ENCODE measurements at places on chromosomes 4 and X.
A peak's percentile ranks its signal among the peaks of the same experiment; 100 is the strongest.

- DNase-seq = no peak
Observed at GRCh38 chr4:189299706-189300105, 641.0 kb upstream of the FRG1 start.

DNA sequence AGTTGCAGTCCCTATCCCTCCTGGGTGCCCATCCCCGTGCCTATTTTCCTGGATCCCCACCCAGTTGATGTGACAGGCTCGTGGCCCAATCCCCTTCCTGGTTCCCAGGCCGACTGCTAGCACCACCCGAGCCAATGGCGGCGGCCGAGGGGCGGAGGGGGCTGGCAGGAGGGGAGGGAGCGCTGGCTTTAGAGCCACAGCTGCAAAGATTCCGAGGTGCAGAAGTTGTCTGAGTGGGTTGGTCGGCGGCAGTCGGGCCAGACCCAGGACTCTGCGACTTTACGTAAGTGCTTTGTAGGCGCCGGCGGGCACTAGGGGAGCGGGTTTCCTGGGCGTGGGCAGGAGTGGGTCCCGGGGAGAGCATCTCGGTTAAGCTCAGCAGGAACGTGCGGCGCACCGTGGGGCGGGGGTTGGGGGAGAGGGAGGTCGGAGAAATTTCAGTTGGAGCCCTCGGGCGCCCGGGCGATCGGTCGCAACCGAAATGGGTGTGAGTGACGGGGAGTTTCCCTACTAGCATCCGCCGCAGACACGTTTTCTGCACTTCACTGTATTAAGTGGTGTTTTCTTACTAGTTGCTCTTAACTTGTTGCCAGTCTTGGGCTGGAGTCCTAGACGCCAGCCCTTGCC, at the start of gene PLS3:
Gene PLS3, plus strand, starts transcription at position 197 of the 627 bp plus-strand sequence. CDS start 49,077 bp downstream, outside the sequence.
- peak; percentile 49 for DNase-seq

GRCh38 chr4:83358410-83358809, 23.8 kb upstream of the HPSE start:
- no peak for DNase-seq

- DNase-seq = peak; percentile 55
Observed at GRCh38 chr4:38664706-38665401, 855 bp downstream of the KLF3 start.

GRCh38 chr4:80161413-80162058, 35.8 kb upstream of the PRDM8 start:
- DNase-seq = no peak

DNA sequence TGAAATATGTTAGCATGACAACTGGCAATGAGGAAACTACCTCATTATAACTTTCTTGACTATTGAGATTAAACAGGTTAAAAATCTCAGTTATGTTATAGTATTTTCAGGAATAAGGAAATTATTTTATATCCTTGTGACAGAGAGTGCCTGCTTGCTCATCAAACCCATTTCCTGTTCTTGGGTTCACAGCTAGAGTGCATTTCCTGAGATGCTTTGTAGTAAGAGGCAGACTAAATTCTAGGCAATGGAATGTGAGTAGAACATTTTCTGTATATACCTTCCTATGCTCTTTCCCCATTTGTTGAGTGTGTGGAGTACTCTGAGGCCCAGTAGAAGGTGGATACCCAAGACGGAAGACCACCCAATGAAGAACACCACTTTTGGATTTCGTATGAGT, 96.9 kb upstream of the CASK start:
- no peak for DNase-seq

DNA sequence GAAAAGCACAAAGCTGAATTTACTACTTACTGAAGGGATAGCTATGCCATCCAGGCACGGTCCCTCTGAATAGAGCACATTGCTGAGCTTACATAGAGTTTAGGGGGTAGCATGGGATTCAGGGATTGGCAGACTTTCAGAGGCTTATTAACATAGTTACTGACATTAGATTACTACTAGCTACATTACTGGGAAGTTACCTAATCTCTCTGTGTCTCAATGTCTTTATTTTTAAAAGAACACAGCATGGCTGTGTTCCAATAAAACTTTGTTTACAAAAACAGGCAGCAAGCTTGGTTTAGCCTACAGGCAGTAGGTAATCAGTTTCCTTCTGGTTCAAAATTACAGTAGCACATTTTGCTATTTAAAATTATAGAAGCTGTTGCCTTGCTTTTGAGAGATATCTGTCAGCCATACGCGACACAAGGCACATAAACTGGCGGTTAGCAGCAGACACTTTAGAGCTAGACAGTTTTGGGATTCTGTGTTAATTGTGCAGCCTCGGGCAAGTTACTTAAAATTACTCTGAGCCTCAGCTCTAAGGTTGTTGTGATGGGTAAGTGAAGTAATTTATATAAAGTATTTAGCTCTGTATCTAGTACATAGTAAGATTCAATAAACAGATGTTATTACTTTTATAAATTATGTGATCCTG, 6.9 kb downstream of the KLHL8 start:
- DNase-seq = no peak

DNA sequence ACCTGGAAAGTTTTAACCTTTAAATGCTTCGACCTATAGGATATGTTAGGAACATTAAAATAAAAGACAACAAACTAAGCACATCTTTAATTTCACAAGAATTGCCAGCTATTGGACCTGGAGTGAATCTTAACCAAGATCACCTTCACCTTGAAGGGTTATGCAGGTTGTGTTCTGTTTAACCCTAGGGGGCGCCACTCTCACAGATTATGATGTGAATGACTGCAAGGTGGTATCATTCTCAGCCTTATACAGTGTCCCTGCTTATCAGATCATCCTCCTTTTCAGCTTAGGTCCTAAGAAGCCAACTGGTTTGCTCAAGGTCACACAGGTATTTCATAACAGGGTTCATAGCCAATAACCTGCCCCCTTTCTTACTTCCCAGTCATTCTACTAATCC, 23.5 kb downstream of the INTS6L start:
- DNase-seq = no peak

GRCh38 chrX:109774136-109774535, 41.1 kb upstream of the ACSL4 start:
- DNase-seq = no peak

DNA sequence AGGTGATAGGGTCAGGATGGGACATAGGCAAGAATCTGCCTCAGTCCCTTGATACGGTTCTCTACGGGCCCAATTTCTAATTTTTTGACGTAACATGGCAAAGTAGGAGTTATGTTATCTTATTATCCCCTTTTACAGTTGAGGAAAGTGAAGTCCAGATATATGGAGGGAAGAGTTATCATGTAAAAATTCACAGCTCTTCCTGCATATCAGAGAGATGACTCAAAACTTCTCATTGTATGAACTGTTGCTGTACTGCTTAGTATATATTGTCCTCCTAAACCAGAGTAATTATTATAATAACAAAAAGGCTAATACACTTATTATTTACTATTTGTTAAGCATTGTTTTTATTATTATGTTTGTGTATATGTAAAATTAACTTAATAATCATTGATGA, 260.5 kb upstream of the IGFBP7 start:
- DNase-seq = no peak

DNA sequence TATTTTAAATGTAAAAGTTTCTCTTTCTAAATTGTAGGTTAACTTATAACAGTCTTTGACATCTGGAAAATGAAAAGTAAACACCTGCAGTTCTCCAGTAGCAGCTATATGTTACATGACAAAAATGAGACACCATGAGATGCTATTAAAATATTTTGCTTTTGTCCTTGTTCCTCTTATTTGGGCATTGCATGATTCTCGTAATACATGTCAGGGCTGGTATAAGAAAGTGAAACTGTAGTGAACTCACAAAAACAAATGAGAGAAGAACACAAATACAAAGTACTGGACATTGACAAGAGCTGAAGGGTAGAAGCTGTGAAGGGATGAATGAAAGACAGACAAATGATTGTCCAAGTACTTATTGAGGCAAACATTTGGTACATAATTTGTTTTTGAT, 9.0 kb downstream of the GK2 start:
- DNase-seq = no peak

DNA sequence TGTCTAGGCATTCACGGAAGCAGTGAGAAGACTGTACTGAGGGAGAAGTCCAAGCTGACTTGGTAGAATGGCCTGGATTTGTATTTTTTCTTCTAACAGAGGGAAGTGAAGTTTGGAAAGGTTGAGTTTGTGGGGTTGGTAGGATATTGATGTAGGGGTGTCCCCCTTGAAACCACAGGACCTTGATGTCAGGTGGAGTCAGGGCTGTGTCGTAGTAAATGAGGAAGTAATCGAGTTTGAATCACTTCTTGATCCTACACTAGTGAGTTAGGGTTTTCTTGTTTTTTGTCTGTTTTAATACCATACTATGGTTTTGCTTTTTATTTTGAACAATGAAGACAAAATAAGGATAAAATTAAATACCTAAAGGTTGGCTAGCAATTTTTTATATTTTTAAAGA, 30.1 kb upstream of the ANAPC4 start:
- DNase-seq = no peak

- no peak for DNase-seq
Observed at GRCh38 chr4:48526406-48526805, 36.4 kb downstream of the ZAR1 start.

- no peak for DNase-seq
Observed at GRCh38 chr4:189802884-189803283, 137.8 kb upstream of the FRG1 start.

- no peak for DNase-seq
Observed at GRCh38 chr4:185238215-185238681, 28.9 kb downstream of the SNX25 start.

GRCh38 chrX:1283741-1284140, 15.1 kb downstream of the CSF2RA start:
- no peak for DNase-seq

DNA sequence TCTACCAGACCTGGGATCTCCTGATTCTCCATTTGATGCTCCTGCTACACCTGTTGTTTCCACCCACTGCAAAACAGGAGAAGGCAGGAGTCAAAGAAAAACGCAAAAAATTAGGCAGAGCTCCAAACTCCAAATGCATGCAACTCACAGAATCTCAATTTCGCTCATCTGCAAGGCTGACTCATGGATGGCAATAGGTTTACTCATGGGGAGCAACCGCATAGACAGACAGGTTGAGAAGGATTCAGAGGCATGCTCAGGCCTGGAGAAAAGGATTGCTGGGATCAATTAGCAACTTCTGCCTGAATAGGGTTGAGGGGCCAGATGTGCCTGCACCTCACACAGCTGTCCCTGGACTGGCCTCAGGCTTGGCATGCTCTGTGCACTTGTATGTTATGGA, 231.0 kb downstream of the LDB2 start:
- DNase-seq = no peak

DNA sequence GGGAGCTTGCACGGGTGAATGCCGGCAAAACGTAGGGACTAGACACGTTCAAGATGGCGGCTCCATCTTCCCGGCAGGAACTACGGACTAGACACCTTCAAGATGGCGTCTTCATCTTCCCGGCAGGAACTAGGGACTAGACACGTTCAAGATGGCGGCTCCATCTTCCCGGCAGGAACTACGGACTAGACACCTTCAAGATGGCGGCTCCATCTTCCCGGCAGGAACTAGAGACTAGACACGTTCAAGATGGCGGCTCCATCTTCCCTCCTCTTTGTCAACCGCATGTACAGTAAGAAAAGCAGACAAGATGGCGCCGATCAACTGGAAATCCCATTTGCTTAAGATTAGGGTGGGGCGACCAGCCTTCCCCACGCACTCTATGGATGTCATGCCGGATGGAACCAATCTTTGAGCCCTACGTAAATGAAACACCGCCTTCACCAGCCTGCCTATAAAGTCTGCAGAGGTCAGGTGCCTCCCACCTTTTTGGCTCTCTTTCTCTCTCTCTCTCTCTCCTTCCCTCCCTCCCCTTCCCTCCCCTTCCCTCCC, 222.4 kb downstream of the CRLF2 start:
- DNase-seq = peak; percentile 94

- DNase-seq = no peak
Observed at GRCh38 chrX:107766470-107767150, 9.0 kb downstream of the TSC22D3 start.

GRCh38 chrX:84729809-84730208, 227.6 kb upstream of the HDX start:
- DNase-seq = peak; percentile 42

GRCh38 chr4:105666693-105667092, 41.8 kb downstream of the INTS12 start:
- peak; percentile 16 for DNase-seq

GRCh38 chrX:65781845-65782244, 114.4 kb downstream of the MSN start:
- no peak for DNase-seq

GRCh38 chrX:1025413-1025812, 187.0 kb downstream of the CRLF2 start:
- DNase-seq = no peak

DNA sequence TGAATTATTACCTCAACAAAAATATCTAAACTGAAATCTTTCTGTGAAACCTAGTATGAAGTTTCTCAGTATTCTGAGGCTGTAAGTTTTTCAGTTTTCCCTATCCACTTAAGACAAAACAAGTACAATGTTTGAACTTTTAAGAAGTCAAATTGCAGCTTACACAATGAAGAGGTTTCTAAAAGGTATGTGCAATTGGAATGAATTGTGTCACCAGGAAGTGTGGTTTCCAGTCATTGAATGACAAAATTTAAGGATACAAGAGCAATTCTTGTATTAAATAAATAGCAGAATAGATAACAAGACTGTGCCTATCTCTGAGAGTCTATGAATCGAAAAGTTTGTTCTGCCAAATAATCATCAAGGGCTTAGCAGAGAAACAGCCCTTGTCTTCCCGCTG, 207.3 kb downstream of the ANKRD50 start:
- no peak for DNase-seq

GRCh38 chr4:75189711-75190335, 256.9 kb downstream of the PARM1 start:
- no peak for DNase-seq
